Stimulated activated CD4-positive, alpha-beta T cell treated with anti-CD3 and anti-CD28 coated beads, Interleukin-4, amount 100 ng/mL, for 48 hours (primary cell): ENCODE measurements at places on chromosomes 7 and 10.
A peak's percentile ranks its signal among the peaks of the same experiment; 100 is the strongest.

DNA sequence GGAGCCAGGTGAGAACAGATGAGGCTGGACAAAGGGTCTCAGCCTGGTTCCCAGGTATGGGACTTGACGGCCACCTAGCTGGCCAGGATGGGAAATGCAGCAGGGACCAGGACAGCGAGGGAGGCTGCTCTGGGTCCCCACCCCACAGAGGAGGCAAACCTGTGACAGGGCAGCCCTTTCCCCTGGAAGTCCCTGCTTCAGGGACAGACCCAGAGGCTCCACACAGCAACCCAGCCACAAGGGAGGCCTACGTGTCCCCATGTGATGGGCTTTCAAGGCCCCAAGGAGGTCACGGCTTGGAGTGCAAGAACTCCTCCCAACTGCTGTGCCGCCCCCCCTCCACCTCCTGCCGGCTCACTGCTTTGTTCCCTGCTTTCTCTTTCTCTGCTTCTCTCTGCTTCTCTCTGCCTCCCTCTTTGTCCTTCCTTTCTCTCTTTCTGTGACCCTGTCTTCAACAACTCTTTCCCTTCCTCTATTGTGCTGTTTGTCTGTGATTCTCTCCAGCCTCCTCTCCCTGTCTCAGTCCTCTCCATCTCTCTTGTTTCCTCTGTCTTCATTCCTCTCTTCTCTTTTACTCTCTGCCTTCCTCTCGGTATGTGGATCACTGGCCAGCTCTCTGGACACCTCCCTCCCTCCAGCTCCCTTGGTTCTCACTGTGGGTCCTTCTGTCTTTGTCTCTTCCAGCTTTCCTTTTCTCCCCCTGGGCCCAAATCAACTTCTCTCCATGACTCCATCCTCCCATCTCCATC, 9.6 kb upstream of the EIF5AL1 start:
- DNase-seq, result no peak

DNA sequence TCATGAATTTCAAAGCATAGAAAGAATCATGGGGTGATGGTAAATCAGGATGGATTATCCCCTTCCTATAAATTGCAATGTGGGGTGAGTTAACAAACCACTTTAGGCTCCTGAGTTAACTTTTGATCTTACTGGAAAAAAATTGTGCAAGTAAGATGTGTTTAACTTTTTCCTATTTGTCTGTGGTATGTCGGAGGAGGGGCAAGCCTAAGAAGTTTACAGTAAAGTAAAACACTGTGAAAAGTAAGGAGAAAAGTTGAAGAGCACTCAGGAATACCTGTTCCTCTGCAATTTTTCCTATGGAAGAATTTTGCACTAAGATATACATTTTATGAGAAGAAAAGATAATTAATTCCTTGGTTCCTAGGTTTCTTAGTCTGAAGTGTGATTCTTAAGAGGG, 44.4 kb downstream of the IFIT5 start:
- DNase-seq, result no peak

- peak; percentile 14 for DNase-seq
Measured at GRCh38 chr10:110746254-110746826, 102.2 kb downstream of the RBM20 start.

DNA sequence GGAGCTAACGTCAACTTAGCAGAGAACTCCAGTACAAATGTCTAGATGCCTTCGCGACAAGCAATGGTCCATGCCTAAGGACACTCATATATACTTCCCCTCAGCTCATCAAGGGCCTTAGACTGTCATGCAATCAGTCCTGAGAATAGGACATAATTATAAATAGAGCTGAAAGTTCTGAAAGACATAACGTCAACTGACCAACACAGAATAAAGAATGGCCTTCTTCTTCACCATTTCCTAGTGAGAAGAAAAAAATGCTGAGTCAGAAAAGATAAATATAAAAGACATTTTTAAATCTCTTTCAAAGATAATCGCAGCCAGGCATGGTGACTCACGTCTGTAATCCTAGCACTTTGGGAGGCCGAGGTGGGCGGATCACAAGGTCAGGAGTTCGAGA, 83.2 kb downstream of the ARMH3 start:
- DNase-seq, result no peak
